ENCODE measurements at places on chromosomes 6 and 20. TPM values are rescaled to one million over a fixed set of nuclear protein-coding genes. Genes with fewer than 3 reads are reported as not detected.

DNA sequence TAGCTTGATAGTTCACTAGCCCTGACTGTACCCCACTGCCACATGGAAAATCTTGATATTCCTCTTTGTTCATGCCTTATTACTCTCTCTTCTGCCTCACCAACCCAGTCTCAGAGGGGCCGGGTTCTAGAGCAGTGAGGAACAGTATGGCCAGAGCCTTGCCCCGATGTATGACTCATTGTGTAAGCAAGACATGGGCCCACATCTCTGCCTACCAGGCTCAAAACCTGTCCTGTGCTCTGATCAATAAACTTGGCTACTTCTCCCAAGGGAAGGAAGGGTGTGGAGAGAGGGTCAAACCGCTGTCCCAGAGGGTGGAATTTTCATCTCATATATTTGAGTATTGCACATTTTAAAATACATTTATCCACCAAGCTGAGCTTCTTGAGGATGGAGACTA, 91.7 kb downstream of the DNAH8 start:
- DNase-seq: no peak
- H3K27me3 ChIP-seq: peaks cover 66% of the 10 kb centered on the region
- no peak overlapping the region for H3K4me3 ChIP-seq
- H3K4me1 ChIP-seq: peaks cover 4% of the 10 kb centered on the region
- no peak overlapping the region for H3K27ac ChIP-seq

GRCh38 chr6:30443657-30444450, 45.5 kb upstream of the HLA-E start:
- H3K4me3 ChIP-seq: no peak overlapping the region
- DNase-seq: no peak
- H3K4me1 ChIP-seq: no peaks in the 10 kb centered on the region
- H3K36me3 ChIP-seq: no peaks in the 10 kb centered on the region

DNA sequence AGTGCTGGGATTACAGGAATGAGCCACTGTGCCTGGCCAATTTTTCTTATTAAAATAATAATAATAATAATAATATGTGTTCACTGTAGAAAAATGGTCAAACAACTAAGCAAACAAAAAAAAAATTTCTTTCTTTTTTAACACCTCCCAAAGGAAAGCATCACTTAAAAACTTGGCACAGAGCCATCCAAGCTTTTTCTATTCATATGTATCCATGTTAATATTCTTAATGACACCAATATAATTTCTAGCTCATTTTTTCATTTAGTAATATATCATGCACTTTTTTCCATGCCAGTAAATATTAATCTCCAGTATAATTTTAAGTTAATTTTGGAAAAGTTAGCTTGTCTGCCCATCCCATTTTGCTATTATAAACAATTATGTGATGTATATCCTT, 101.8 kb downstream of the MBOAT1 start:
- H3K4me1 ChIP-seq: peaks cover 10% of the 10 kb centered on the region
- H3K36me3 ChIP-seq: peaks cover 10% of the 10 kb centered on the region
- H3K27ac ChIP-seq: no peak overlapping the region
- no peak overlapping the region for H3K4me3 ChIP-seq

DNA sequence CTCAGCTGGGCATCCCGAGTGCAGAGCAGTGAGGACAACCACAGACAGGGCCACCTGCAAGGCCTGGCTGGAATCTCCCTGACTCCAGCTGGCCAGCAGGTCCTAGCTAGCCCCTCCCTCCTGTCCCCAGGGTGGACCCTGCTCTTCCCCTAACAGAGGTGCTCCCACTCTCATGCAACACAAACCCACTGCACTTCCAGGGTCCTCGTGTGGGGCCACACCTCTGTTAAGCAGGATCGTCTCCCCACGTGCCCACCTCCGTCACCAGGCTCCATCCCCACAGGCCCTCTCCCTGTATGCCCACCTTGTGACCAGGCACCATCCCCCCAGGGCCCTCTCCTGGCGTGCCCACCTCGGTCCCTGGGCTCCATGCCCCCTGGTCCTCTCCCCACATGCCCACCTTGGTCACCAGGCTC, 17.3 kb downstream of the TAF4 start:
- no peak overlapping the region for H3K4me3 ChIP-seq
- no peaks in the 10 kb centered on the region for H3K4me1 ChIP-seq
- no peak overlapping the region for H3K27ac ChIP-seq
- no peak for DNase-seq
- H3K27me3 ChIP-seq: no peaks in the 10 kb centered on the region
- no peaks in the 10 kb centered on the region for H3K36me3 ChIP-seq

GRCh38 chr6:145865595-145865994, 51.0 kb upstream of the FBXO30 start:
- H3K36me3 ChIP-seq: peaks cover 16% of the 10 kb centered on the region
- H3K27me3 ChIP-seq: no peaks in the 10 kb centered on the region
- no peak overlapping the region for H3K4me3 ChIP-seq
- peaks cover 26% of the 10 kb centered on the region for H3K4me1 ChIP-seq
- H3K27ac ChIP-seq: peak overlapping the region; percentile 71

DNA sequence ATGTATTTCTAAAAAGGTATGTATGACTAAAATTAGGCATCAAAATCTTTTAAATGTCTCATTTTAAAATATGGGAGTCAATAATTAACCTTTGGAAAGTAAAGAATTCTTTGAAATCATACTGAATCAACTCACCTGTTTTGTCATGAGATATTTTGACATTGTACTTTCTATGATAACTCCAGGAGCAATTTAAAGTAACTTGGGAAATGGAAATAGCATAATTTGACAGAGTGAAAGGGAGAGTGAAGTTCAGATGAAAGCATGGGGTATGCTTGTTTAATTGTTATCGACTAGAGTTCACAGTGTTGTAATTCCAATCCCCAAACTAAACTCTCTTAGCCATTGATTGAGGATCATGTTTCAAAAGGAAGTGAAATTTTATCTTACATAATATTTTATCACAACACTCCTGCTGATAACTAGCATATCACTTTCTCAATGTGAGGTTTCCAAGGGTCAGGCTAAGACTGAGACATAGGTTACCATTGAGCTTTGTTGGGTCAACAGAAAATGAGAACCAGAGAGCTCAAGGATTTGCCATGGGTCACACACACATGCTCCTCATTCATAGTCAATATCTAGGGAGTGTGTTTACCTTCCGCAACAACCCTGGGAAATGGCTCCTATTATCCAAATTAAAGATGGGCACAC, 2.3 kb downstream of the GSTA1 start:
- H3K4me1 ChIP-seq: no peaks in the 10 kb centered on the region
- DNase-seq: no peak
- H3K36me3 ChIP-seq: no peaks in the 10 kb centered on the region
- H3K4me3 ChIP-seq: no peak overlapping the region

DNA sequence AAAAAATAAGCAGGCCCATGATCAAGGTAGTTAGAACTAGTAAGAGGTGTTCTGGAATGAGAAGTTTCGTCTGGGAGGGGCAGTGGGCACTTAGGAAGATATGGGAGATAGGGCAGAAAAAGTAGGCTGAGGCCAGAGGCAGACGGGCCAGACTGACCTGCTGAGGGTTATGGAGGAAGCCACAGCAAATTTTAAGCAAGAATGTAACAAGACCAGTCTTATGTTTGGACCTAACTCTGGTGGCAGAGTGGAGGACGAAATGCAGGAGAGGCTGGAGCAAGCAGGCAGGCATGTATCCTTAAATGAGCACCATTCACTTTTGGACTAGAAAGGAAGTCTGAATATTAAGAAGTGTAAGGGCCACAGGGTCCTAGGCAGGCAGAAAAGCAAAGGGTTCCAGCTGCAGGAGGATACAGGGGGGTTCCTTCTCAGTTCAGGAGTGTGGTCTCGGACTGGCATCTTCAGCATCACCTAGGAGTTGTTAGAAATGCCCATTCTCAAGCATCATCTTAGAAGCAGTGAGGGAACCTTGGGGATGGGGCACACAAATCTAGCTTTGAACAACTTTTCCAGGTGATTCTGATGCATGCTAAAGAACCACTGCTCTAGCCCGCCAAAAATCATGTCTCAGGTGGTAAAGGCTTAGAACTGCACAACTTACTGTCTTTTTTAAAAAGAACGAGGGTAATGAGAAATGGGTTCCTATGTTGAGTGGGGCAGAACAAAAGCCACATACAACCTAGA, 1.7 kb upstream of the DSTN start:
- no peak overlapping the region for H3K27ac ChIP-seq
- DNase-seq: no peak
- H3K4me1 ChIP-seq: peaks cover 25% of the 10 kb centered on the region
- H3K27me3 ChIP-seq: peaks cover 24% of the 10 kb centered on the region

- peaks cover 15% of the 10 kb centered on the region for H3K36me3 ChIP-seq
- peak overlapping the region; percentile 95 for H3K27ac ChIP-seq
- peak overlapping the region; percentile 87 for H3K4me3 ChIP-seq
- no peaks in the 10 kb centered on the region for H3K27me3 ChIP-seq
- H3K4me1 ChIP-seq: peaks cover 63% of the 10 kb centered on the region
- peak; percentile 75 for DNase-seq
Observed at GRCh38 chr6:26536571-26537159, 1.5 kb upstream of the HMGN4 start.

- H3K27me3 ChIP-seq: no peaks in the 10 kb centered on the region
- no peaks in the 10 kb centered on the region for H3K36me3 ChIP-seq
- DNase-seq: no peak
- no peak overlapping the region for H3K4me3 ChIP-seq
- no peaks in the 10 kb centered on the region for H3K4me1 ChIP-seq
Observed at GRCh38 chr6:165729307-165729936, 66.4 kb upstream of the PDE10A start.

GRCh38 chr6:8029243-8029870, 34.8 kb downstream of the BLOC1S5 start:
- H3K4me1 ChIP-seq: peaks cover 5% of the 10 kb centered on the region
- DNase-seq: no peak
- no peaks in the 10 kb centered on the region for H3K27me3 ChIP-seq

DNA sequence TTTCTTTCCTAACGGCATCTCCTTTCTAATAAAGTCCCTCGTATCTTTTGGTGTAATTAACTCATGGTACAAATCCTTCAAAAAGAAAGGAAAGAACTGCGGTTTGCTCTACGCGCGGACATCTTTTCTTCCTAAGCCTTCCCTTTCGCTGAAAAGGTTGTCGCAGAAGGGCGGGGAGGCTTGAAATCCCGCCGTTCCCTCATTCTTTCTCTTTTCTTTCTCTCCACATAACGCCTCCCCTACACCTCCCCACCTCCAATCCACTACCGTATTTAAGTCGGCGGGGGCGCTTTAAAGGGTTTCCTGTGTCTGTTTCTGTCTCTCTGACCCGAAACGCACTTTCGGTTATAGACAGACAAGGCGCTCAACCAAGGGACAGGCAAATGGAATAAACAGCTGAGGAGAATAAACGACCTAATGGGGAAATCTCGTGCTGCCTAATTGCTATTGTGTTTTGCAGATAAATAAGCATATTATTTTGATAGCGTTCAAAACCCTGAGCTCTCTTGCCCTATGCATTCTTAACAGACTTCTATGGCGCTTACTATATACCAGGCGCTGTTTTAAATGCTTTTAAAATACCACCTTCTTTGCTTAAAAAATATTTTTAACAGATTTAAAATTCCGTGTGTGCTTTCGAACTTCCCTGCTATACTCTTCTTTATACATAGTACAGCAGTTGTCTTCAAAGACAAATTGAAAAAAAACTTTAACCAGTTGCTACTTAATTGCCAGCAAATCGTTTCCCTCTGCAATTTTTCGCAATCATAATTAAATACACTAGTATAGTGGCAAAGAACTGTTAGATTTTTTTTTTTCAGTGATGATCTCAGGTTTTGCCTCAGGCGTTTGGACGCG, 2.5 kb upstream of the HEY2 start:
- peaks cover 79% of the 10 kb centered on the region for H3K27me3 ChIP-seq
- H3K4me1 ChIP-seq: peaks cover 40% of the 10 kb centered on the region
- peak overlapping the region; percentile 54 for H3K27ac ChIP-seq
- peak overlapping the region; percentile 82 for H3K4me3 ChIP-seq

- peaks cover 29% of the 10 kb centered on the region for H3K27me3 ChIP-seq
- peak; percentile 43 for DNase-seq
- peaks cover 21% of the 10 kb centered on the region for H3K36me3 ChIP-seq
- H3K4me1 ChIP-seq: peaks cover 30% of the 10 kb centered on the region
- H3K4me3 ChIP-seq: no peak overlapping the region
Observed at GRCh38 chr20:46056970-46057855, 28.2 kb downstream of the SLC12A5 start.

- no peak overlapping the region for H3K4me3 ChIP-seq
- H3K4me1 ChIP-seq: no peaks in the 10 kb centered on the region
- no peak for DNase-seq
- H3K27ac ChIP-seq: no peak overlapping the region
- H3K36me3 ChIP-seq: no peaks in the 10 kb centered on the region
- no peaks in the 10 kb centered on the region for H3K27me3 ChIP-seq
Observed at GRCh38 chr20:8898823-8899222, 170.1 kb upstream of the PLCB4 start.

DNA sequence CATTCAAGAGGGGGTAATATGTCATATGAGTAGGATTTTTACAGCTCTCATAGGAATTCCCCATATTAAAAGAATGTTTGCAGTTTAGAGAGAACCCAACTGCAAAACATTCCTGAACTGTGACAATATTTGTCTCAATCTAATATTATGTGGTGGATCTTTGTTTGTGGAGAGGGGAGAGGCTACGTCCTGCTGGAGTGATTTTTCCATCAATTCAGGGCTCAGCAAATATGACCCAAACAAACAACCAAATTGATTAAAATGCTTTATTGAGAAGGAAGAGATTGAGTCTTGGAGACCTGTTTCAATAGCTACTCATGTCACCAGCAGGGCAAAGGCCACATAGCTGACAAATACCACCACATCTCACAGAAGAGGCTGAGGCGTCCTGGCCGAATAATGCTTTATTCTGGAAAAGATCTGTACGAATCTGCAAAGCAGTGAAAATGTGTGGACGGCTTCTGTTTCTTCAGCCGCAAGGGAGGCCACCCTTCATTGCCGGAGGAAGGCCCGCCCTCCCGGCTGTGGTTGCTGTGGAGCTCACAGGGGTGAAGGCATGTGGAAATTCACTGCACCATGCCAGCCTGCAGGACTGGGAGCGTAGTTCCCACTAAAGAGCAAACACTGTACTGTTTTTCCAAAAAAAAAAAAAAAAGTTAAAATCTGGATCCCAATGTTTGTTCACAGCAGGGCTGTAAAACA, 89.7 kb upstream of the QKI start:
- H3K27me3 ChIP-seq: peaks cover 14% of the 10 kb centered on the region
- H3K4me3 ChIP-seq: no peak overlapping the region
- H3K36me3 ChIP-seq: no peaks in the 10 kb centered on the region

GRCh38 chr20:44596010-44596409, 13.6 kb downstream of the PKIG start:
- no peaks in the 10 kb centered on the region for H3K36me3 ChIP-seq
- peaks cover 11% of the 10 kb centered on the region for H3K4me1 ChIP-seq
- no peak for DNase-seq
- H3K27ac ChIP-seq: no peak overlapping the region
- no peaks in the 10 kb centered on the region for H3K27me3 ChIP-seq

DNA sequence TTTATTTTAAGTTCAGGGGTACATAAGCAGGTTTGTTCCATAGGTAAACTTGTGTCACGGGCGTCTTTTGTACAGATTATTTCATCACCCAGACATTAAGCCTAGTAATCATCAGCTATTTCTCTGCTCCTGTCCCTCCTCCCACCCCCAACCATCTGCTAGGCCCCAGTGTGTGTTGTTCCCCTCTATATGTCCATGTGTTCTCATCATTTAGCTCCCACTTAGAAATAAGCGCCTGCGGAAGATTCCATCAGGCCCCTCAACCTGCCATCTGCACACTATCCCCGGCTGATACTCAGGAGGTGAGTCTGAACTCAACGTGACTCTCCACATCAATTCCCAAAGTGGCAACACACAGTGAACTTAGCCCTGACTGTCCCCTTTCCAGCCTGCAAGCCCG, 228.0 kb upstream of the SYNDIG1 start:
- H3K4me1 ChIP-seq: no peaks in the 10 kb centered on the region
- H3K36me3 ChIP-seq: no peaks in the 10 kb centered on the region
- no peak for DNase-seq
- H3K4me3 ChIP-seq: no peak overlapping the region
- H3K27ac ChIP-seq: no peak overlapping the region

The LY6G6C gene
- total RNA-seq: not detected

The NKAPL gene
- 0.26 TPM for total RNA-seq

The GPSM3 gene
- total RNA-seq: 171 TPM

The COL11A2 gene
- 0.79 TPM for total RNA-seq

The SLC4A11 gene
- 6.0 TPM for total RNA-seq

The GRIK2 gene
- not detected for total RNA-seq

The KHDRBS2 gene
- total RNA-seq: not detected

The C6orf163 gene
- 1.8 TPM for total RNA-seq
